Muscle of leg (tissue), 16 donors: ENCODE measurements at places on chromosomes 5 and 9. TPM values are rescaled to one million over a fixed set of nuclear protein-coding genes. Genes with fewer than 3 reads are reported as not detected.

- DNase-seq: no peak
Measured at GRCh38 chr5:154384480-154385235, 61.1 kb upstream of the SAP30L start.

- DNase-seq: peak; percentile 27
Measured at GRCh38 chr5:117131048-117131679, 556.5 kb upstream of the SEMA6A start.

Gene DMRT2
- 23.4 TPM for total RNA-seq

GRCh38 chr5:97836816-97837215 lies 653.8 kb upstream of the RIOK2 start:
- DNase-seq: peak; percentile 86

DNA sequence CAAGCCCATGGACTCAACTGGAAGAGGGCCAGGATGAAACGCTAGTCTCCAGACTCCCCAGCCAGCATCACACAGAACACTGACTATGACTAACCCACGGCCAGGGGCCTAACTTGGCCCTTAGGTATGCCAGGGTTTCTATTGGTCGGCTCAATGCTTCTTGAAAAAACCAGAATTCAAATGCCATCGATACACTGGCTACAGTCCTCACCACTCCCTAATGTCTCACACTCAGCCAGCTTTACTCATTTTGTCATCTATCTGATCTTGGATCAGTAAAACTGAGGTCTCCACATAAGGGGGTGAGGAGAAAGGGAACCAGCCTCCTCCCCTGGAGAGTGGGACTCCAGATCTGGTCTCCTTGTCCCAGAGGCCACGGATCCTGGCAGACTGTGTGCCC lies 59.5 kb upstream of the FUBP3 start:
- no peak for DNase-seq

Gene HRH2
- total RNA-seq: 0.35 TPM

DNA sequence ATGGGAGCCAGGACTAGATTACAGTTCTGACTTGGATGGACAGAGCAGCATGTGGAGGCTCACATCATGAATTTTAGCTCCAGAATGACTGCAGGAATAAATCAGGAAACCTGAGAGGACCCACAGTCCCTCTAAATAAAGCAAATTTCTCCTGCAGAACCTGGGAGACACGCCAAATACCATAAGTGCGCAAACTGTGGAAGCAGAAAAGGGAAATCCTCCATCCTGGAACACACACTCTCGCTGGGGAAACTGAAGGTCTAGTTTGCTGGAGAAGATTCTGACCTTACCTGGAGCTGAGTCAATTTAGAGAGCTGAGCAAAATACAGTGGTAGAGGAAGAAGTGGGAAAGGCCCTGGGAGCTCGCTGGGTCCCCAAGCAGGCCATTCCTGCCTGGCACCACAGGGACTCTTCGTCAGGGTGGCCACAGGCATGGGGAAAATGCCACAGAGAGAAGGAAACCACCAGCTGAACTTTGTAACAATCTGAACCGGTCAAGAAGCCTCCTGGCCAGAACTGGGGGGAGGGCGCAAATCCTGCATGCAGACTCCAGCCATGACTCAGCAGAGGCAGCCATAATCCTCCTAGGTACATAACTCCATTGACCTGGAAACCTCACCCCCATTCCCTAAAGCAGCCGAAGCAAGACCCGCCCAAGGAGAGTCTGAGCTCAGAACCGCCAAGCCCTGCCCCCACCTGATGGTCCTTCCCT lies 390.9 kb downstream of the LRRC70 start:
- DNase-seq: peak; percentile 52
